ENCODE measurements at places on chromosomes 7 and 10.

DNA sequence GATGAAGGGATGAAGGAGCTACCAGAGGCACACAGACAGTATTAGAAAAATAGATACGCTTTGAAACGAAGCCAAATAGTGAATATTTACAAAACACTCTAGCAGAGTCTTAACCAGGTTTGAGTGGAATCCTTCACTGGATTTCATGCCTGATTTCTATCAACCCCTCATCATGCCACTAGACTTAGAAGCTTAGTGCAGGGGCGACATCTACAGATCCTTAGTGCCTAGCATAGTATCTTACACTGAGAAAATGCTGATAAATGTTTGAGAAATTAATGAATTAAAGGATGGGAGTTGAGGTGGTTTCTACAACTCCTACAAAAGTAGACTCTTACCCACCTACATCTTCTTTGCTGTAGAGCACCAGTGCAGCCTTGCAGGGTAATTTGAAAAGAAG, 54.7 kb upstream of the CCNJ start:
- DNase-seq = no peak

- no peak for DNase-seq
Measured at GRCh38 chr10:65838811-65839210, 1087.0 kb upstream of the LRRTM3 start.

DNA sequence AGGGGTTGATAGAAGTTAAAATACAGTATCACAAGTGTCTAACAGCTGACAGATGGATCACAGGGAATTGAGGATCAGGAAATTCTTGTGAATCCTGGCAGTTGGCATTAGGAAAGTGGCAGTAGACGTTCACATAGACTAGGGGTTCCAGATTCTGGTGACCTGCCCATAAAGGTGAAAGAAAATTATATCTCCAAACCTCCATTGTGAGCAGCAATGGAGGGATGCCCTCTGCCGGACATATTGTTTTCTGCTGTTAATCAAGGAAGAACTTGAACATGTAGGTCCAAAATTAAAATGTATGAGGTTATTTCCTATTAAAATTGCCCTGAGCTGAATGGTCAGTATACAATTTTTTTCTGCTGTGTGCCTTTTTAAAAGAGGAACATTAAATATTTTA, 5.1 kb downstream of the NME8 start:
- no peak for DNase-seq

- no peak for DNase-seq
Measured at GRCh38 chr7:75953931-75954330, 39.0 kb downstream of the POR start.

DNA sequence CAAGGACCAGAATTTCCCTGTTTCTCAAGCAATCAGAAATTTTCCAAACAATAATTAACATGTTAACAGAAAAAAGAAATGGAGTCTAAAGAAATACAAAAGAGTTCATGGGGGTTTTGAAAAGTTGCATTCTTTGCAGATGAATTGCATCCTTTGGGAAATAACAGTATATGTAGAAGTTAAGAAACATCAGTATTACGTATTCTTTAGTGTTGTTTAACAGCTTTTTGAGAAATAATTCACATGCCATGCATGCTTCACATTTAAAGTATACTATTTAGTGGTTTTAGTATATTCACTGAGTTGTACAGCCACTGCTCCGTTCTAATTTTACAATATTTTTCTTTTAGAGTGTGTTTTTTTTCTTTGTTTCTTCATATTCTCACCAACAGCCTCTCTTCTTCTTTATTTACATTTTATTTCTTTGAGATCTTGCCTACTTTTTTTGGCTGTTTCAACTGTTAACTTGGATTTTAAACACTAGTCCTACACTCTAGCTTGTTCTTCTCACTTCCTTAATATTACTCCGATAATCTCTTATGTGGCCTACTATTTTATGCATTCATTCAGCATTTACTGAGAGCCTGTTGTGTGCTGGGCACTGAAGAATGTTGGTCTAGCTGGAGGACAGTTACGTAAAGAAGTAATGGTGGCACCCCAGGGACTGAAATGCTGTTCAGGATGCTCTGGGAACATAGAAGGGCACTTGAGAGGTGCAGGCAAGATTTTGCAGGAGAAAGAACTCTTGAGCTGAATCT, 330.1 kb downstream of the EXOC4 start:
- no peak for DNase-seq

- no peak for DNase-seq
Measured at GRCh38 chr7:141122736-141123135, 48.9 kb downstream of the TMEM178B start.

GRCh38 chr10:96371356-96371755, 12.6 kb upstream of the OPALIN start:
- no peak for DNase-seq

DNA sequence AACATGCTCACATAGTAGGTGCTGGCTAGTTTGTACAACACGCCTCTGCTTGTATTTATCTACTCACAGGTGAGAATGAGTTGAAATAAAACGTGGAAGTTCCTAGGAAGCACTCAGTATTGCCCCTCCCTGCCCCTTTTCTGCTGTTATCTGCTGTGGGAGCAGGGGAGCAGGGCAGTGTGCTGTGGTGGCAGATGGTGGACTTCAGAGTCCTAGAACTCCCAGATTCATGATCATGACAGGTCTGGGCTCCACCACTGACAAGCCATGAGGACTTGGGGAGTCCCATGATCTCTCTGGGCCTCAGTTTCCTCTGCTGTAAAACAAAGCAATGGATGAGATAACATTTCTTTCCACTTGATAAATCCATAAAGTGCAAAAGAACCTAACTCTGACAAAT, 11.6 kb upstream of the PRKCQ start:
- DNase-seq = no peak

- DNase-seq = no peak
Measured at GRCh38 chr10:101969412-101969922, 86.5 kb downstream of the ARMH3 start.

DNA sequence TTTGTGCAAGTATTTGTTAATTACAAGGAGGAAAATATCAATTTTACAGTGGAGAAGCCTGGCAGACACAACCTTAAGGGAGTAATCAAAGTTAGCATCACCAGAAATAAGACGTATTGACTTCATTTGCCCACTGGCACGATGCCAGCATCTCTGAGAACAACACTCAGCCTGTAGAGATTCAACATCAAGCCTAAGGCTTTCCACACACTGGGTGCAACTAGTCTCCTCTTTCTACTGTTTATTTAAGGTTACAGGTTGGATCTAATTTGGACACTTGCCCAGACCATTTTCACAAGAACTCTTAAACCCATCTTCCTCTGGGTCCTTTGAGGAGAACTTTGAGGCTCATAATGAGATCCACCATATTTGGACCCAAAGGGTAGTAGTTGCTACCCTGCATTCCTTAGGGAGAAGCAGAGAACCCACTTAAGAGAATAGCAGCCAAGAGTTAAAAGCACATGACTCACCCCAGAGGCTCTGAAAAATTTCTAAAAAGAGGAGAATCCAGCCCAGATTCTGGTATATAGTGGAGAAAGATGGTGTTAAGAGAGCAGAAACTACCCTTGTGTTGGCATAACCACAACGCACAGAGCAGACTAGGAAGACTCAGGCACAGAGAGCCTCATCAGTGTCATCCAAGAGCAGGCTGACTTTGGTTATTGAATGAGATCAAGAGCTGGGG, 97.3 kb downstream of the CCDC71L start:
- no peak for DNase-seq

DNA sequence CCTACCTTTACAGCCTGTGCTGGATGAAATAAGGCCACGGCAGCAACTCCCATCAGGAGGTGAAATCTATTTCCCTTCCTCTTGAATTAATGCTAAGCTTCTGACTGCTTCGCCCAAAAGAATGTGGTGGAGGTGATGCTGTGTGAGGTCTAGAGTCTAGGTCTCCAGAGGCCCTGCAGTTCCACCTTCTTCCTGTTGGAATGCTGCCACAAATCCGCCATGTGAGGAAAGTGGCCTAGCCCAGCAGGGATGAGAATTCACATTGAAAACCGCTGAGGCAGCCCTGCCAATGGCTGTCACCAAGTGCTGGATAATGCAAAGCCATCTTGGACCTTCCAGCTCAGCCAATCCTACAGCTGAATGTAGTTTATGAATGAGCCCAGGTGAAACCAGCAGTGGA, 28.0 kb downstream of the RHOBTB1 start:
- no peak for DNase-seq

- DNase-seq = no peak
Measured at GRCh38 chr10:129194181-129194870, 272.7 kb upstream of the MGMT start.

GRCh38 chr7:1853431-1853985, 183.4 kb downstream of the ELFN1 start:
- no peak for DNase-seq
